ENCODE measurements at places on chromosomes 2 and 18.

DNA sequence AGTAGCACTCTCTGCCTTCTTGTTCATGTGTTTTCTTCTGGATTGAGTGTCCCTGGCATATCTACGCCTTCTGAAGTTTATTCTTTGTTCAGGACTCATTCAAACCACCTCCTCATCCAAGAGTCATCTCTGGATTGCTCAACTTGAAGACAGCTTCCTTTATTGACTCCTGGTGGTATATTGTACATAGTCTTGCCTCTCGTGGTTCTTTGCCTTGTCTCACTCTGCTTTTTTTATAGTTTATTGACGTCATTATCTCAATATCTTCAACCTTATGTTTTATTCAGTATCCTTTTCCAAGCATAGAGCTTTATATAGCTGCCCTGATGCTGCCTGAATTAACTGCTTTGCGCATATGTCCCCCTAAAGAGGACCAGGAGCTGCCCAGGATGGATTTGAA lies 161.7 kb downstream of the INSIG2 start:
- no peak for DNase-seq

- no peak for DNase-seq
These were observed 873.8 kb upstream of the GCFC2 start for GRCh38 chr2:76584474-76584873.

DNA sequence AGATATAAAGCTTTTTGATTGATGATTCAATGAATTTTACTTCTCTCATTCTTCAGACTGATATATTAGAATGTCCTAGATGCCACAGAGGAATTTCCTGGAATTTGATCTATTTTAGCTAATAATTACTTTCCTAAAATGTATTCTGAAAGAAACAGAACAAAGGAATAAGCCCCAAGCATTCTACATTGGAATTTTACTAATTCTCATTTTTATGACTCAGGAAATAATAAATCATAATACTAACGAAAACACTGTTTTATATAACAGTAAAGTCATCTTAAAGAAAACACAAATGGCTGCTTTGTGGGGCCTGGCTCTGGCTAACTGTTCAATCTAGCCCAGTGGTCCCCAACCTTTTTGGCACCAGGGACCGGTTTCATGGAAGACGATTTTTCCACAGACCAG lies 68.6 kb upstream of the LPIN2 start:
- DNase-seq, result no peak

DNA sequence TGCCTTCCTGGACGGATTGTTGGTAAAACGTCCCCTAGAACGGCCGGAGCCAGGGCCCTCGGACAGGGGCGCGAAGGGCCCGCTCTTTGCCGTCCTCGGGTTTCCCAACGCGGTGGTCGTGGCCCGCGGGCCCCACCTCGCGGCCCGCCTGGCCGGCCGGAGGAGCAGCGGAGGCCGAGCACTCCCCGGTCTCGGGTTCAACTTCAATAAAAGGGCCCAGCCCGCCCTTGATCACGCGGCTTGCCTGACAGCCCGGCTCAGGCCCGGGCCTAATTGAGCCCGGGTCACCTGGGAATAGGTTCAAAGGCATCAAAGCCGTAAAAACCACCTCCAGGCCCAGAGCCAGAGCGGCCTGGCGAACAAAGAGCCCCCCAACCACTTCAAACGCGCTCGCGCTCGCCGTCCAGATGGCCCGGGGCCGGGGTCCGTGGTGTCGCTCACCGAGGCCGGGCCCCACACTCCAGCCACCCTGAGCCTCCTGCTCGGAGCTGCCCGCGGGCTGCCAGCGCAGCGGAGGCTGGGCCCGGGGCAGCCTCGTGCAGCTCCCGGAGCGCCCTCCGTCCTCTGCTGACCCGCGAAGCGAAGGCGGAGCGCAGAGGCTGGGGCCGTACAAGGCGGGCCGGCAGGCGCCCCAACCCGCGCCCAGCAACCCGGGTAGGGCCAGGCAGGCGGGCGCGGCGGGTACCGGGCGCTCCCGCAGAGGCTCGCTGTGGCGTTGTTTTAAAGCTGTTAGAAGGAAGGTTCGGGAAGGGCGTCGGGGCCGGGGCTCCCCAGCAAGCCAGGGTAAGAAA lies 1.1 kb upstream of the TWIST2 start:
- peak; percentile 51 for DNase-seq

- DNase-seq, result no peak
These were observed 21.0 kb upstream of the CTLA4 start for GRCh38 chr2:203846490-203847105.

DNA sequence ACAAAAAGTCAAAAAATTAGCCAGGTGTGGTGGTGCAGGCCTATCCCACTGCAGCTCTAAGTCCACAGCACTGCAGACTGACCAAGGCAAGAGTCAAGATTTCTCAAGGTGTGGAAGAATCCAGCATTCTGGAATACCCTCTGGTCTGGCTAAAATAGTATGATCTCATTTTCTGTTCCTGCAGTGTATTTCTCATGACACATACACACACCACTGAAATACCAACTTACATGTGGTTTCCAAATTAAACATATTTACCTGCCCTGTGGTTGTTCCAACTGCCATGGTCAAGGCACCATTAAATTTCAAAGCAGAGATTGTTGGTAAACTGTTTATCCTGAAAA lies 30.9 kb downstream of the NOL10 start:
- no peak for DNase-seq

Data from fibroblast of the aortic adventitia (primary cell).